Activated CD4-positive, alpha-beta T cell treated with anti-CD3 and anti-CD28 coated beads, Interleukin-2, amount 50 U/mL, for 48 hours (primary cell): ENCODE measurements at places on chromosomes 16 and 17.

- DNase-seq: no peak
Measured at GRCh38 chr16:74219706-74220105, 76.9 kb upstream of the PSMD7 start.

DNA sequence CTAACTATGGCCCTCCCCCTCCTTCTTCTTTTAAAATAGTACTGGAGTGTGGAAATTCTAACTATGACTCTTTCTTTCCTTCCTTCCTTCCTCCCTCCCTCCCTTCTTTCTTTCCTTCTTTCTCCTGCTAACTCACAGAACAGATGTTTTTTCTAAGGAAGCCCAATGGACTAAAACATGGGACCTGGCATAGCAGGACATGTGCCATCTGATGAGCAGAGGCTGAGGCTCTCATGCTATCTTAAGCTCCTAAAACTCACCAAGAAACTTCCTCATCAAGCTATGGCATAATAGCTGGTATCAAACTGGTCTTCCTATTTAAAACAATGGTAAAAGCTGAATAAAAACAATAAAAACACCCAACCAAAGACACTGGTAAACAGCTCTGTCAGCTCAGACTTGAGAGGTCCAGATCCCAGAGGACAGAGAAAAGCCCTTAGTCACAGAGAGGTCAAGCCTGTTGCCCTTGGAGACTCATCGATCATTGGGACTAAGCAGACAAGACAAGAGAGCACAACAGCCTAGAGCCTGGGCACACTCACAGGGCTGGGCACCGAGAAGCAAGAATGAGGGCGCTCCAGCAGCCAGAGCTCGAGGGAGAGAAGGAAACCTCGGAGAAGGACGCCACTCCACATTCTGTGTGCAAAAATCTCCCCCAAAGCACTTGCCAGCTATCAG lies 27.6 kb downstream of the SLC38A10 start:
- DNase-seq: no peak

GRCh38 chr17:80270104-80270503 lies 9.5 kb downstream of the RNF213 start:
- no peak for DNase-seq

- peak; percentile 33 for DNase-seq
Measured at GRCh38 chr16:3075523-3075915, 10.1 kb downstream of the IL32 start.

DNA sequence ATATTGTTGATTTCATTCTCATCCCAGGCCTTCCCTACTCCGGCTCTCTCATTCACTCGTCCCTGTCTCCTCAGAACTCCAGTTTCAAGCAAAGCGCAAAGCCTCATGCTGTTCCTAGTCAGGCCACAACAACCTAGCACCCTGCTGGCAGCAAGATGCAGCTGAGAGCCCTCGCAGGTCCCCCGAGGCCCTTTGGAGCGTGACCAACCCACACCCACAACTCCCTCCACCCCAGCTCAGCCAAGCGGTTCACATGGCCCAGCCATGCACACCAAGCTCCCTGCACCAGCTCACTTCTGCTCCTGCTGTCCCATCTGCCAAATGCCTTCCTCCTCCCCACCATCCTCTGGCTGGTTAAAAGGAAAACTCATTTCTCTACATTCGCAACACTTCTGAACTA lies 195.8 kb downstream of the IRX5 start:
- DNase-seq: no peak

DNA sequence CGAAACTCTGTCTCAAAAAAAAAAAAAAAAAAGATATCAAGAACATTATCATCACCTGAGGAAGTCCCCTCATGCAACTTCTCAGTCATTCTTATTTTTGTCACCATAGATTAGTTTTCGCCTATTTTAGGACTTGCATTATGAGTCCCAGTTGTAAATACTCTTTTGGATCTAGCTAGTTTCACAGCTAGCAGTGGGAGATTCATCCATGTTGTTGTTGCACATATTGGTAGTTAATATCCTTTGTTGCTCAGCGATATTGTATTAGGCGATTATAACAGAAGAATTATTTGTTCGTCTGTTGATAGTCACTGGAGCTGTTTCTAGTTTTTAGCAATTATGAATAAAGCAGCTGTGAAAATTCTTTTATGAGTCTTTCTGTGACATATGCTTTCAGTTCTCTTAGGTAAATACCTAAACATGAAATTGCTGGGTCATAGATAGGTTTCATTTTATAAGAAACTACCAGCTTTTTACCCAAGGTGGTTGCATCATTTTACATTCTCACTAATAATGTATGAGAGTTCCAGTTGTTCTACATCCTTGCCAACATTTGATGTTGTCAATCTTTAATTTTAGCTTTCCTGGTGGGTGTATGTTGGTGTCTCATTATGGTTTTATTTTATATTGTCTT lies 40.7 kb upstream of the MAP3K14 start:
- DNase-seq: no peak

GRCh38 chr16:85029408-85029784 lies 1.8 kb downstream of the KIAA0513 start:
- peak; percentile 68 for DNase-seq
